Activated CD4-positive, CD25-positive, alpha-beta regulatory T cell treated with anti-CD3 and anti-CD28 coated beads, Interleukin-2, amount 50 U/mL, for 16 hours (primary cell): ENCODE measurements at places on chromosomes 4 and X.

- DNase-seq, result no peak
These were observed 2.8 kb upstream of the SEL1L3 start for GRCh38 chr4:25865586-25865985.

DNA sequence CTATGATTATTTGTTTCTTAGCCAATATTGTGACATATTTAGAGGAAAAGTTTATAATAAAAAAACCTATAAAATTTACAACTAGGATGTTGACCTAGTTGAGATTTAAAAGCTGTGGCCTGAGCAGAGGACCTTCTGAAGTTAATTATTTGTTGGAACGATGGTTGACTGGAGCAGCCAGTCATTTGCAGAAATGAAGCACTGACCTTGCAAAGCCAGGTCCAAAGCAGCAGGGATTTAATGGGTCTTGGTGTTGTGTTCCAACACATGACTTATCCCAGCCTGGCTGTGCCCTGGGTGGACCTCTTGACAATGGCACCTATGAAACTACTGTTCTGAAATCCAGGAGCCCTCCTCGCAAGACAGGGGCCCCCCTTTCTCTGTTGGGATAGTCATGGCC, 235.2 kb downstream of the FRAS1 start:
- DNase-seq, result no peak

GRCh38 chr4:139175646-139176301, 1.2 kb downstream of the ELF2 start:
- no peak for DNase-seq

- DNase-seq, result no peak
These were observed 146.7 kb downstream of the CHIC2 start for GRCh38 chr4:53917729-53918128.

GRCh38 chr4:2925496-2925895, 37.7 kb downstream of the NOP14 start:
- no peak for DNase-seq

GRCh38 chr4:19739101-19739651, 512.5 kb upstream of the SLIT2 start:
- DNase-seq, result no peak

GRCh38 chr4:84291969-84292368, 207.1 kb downstream of the NKX6-1 start:
- no peak for DNase-seq

GRCh38 chrX:49868739-49869138, 10.5 kb upstream of the USP27X start:
- no peak for DNase-seq

- no peak for DNase-seq
These were observed 1.6 kb downstream of the ANKRD50 start for GRCh38 chr4:124710911-124711310.

DNA sequence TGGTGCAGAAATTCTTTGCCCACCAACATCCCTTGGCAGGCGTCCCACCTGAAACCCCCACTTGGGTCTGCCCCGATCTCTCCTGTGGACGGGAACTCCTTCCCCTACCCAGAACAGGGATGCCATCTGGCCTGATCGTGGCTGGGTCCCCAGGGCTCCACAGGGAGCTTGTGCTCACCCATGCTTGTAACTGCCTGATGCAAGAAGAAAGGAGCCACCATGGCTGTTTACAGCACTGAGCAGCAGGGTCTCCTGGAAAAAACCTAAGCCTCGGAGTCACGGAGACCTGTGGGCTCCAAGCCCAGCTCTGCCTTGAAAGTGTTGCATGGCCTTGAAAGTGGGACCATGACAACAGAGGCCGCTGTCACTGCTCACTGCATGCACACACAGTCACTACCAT, 101.5 kb upstream of the AFAP1 start:
- no peak for DNase-seq

DNA sequence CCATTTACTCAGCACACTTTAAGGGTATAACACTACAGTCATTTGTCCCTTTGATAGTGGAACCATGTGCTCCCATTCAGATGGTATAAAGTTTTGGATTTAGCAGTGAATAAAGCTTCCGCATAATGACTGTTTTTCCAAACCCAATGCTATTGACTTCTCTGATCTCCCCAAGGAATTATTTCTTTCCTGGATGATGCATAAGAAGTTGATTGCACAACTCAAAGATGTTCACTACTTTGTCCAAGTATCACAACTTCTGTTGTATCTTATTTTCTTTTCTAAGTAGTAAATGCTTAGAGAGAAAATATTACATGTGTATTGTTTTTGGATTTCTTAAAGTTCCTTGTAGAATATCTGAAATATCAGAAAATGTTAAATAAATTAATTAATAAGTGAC, 300.2 kb downstream of the GPM6A start:
- no peak for DNase-seq

- DNase-seq, result no peak
These were observed 74.5 kb downstream of the DCLK2 start for GRCh38 chr4:150152766-150153165.

- DNase-seq, result no peak
These were observed 276.1 kb downstream of the CFAP299 start for GRCh38 chr4:80611678-80611979.

DNA sequence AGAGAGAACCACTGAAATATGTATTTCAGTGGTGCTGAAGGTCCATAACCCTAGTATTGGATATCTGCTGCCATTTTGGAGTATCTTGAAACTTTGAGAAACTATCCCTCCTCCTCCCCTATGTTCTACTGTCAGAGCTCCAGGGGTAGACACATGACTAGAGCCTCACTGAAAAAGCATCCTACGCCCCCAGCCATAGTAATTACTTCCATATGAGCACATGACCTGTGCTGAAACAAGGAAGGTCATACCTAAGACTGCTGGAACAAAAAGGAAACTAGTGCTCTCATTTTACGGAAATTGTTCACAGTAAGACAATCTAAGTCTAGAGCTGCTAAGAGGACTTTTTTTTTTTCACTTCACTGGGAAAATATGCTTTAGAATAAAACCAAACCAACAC, 42.0 kb upstream of the MAPK10 start:
- DNase-seq, result no peak

DNA sequence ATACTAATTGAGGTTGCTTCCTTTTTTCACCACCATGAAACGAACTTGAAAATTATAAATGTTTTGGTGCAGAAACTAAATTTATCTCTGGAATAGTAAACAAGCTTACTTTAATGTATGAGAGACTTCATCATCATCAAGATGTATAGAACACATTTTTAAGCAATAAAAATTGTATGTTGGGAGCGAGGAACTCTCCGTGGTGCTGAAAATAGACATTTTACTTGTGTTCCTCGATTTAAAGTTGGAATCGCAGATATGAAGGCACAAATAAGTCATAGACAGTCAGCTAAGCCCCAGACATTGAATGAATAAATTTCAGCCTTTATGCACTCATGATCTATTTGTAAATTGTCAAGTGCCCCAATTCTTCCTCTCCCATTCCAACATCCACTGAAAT, 310.7 kb downstream of the STK32B start:
- no peak for DNase-seq

GRCh38 chr4:14865804-14866203, 136.5 kb upstream of the CPEB2 start:
- no peak for DNase-seq

DNA sequence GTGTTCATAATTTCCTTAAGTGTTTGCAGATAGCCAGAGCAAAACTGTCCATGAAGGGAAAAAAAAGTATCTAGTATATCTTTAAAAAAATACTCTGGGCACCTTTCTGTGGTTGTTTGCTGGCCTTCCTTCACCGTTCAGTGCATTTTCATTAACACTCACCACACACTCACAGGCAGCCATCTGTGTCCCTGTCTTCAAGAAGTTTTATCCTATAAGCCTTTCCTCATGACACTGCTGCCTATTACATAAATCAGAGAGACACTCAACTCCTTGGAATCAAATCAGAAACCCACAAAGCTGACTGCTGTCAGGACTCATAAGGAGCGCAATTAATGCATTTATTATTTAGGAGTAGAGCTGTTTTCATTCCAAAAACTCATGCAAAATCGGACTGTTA, 1720.2 kb downstream of the PCDH7 start:
- no peak for DNase-seq

GRCh38 chr4:4195354-4195753, 31.4 kb downstream of the OTOP1 start:
- DNase-seq, result no peak

- DNase-seq, result no peak
These were observed 89.8 kb upstream of the C1GALT1C1 start for GRCh38 chrX:120719622-120720021.

DNA sequence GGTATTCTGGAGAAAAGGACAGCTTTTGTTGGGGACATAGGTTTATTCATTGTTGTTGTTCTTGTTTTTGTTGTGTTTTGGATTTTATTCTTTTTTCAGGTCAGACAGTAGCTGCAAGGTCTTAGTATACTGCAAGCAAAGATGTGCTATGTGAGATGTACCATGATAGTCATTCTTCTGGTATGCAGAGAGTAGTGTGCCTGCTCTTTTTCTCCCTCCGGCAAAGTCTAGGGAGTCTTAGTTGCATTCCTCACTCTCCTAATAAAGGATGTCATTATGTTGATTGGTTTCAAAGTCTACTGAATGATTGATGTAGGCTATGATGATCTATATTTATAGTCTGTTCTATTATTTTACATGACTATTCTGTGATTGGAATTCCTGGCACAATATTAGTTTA, 119.9 kb upstream of the POF1B start:
- DNase-seq, result no peak

DNA sequence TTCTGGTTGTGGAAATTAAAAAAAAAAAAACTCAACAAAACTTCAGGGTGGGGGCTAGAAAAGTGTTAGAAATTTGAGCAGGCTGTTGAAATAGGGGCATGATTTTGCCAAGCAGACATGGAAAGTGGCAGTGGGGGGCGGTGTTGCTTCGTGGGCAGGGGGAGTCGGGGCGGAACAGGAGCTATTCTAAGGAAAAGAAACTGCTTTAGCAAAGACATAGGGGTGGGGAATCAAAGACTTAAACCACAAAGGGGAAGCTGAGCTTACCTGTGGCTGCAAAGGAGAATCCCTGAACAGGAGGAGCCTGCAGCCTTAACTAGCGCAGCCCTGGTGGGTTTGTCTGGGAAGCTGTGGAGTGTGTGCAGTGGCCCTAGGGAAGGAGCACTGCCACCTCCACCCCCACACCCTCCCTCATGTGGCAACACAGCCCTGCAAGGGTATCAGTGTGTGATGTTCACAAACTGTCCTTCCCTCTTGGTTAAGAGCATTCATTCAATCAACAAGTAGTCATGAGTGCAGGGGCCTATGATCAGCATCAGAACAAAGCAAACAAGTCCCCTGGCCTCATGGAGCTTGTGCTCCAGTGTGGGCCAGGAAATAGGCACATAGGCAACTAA, 20.5 kb downstream of the SEL1L3 start:
- DNase-seq, result no peak

DNA sequence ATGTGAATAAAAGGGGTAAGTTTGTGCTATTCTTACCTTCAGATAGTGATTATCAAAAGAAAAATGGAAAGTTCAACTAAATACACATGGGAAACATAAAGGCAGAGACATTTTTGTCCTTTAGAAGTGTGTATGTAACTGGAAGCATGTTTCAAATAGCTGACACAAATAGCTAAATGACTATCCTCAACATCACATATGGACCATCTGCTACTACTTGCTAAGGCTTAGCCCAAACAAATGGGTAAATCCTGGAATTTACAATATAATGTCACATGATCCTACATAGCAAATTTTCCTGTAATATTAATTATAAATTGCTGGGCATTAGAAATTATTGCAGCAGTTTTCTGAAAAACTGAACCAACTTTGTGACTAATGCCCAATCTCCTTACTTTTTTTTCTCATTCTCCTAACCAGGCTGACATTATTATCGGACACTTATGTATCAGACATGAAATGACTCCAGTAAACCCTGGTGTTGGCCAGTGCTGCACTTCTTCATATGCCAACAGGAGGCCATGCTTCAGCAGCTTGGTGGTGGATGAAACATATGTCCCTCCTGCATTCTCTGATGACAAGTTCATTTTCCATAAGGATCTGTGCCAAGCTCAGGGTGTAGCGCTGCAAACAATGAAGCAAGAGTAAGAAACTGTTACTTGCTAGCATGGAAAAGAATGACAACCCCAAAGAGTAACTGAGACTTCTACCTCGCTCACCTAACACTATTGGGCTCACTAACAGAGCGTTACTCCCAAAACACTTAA, 16.1 kb downstream of the AFP start:
- DNase-seq, result no peak

- DNase-seq, result no peak
These were observed 63.6 kb upstream of the TSPAN5 start for GRCh38 chr4:98722000-98722399.

GRCh38 chr4:94834501-94834900, 76.7 kb downstream of the BMPR1B start:
- no peak for DNase-seq

GRCh38 chr4:149176039-149176438, 639.6 kb downstream of the IQCM start:
- no peak for DNase-seq

DNA sequence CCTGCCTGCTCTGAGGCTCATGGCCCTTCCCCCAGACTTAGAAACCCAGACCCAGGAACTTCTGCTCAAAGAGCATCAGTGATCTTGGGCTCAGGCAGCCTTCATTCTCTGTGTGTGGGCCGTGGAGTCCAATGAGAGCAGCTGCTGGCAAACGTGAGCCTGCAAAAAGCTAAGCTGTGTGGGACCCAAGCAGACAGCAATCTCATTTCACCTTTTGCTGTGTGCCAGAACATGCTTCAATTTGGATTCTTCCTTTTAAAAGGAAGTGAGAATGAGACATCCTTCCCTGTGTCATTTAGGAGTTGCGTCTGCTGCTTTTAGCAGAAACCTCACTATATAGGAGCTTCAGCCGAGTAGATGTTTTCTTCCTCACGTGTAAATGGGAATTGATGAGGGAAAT, 238.5 kb downstream of the EVC2 start:
- DNase-seq, result no peak

DNA sequence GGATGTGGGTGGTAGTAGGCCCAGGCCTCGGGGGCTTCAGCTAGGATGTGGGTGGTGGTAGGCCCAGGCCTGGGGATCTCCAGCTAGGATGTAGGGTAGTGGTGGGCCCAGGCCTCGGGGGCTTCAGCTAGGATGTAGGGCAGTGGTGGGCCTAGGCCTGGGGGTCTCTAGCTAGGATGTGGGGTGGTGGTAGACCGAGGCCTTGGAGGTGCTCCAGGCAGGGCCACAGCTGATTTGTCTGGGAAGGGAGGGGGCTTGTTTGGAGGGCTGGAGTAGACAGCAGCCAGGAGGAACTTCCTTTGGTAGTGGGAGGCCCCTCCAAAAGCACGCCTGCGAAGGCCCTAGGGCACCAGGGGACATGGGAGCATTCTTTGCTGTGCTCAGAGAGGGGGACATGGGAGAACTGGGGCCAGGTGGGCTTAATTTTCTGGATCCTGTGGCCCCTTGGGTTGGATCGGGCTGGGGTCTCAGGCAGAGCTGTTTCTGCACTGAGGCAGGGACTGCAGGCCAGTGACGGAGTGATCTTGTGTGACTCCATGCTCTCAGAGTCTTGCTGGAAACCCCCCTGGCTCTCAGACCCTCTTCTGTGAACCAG, 3.3 kb upstream of the SPON2 start:
- no peak for DNase-seq

GRCh38 chr4:138492176-138492575, 250.0 kb upstream of the SLC7A11 start:
- DNase-seq, result no peak

DNA sequence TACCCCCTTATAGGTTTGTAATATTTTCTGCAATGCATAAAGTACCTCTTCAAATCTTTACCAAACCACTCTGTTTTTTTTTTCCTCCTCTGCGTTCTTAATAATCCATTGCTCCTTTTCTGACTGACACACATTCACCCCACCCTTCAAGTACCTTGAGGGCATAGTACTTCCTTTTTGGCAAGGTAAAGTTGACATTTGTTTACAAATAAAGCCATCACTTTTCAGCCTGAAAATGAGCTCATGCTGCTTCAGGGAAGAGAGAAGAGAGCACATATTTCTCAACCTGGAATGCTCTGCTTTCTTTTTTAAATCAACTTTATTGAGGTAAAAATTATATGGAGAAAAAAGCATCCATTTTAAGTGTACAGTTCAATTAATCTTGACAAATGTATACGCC, 113.9 kb downstream of the AGTR2 start:
- no peak for DNase-seq
